ENCODE measurements at places on chromosomes 2 and 18.

GRCh38 chr2:86794861-86795260 is 4.1 kb upstream of the CD8A start:
- DNase-seq, result no peak

DNA sequence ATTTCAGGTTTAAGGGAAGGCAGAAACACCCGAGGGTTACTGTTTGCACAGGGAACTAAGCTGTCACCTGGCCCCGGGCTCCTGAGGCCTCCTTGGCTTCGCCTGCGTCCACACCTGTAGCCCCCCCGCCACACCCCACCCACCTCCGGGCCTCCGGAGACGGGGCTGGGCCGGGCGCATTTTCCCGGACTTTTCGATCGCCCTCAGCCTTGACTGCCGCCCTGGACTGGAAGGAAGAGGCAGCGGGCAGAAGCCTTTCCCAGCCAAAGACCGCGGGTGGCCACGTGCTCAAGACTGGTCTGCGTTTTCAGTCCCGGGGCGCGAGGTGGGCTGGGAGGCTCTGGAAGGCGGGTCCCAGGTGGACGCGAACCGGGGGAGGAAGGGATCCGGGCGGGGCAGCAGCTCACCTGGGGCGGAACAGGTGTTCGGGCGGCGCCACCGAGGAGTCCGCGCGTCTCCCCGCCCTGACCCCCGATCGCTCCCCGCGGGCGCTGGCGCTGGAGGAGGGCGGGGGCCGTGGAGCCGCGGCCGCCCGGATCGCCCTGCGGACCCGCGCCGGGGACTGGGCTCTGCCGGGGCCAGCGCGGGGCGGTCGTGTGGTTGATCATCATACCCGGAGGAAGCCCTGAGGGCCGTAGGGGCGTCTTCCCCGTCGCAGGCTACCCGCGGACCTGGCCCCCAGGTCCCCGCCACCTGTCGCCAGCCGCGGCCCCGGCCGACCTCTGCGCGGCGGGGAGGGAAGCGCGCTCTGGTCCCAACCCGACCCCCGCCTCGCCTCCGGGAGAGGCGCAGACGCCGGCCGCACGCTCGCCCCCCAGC is 3.2 kb downstream of the ID2 start:
- DNase-seq, result peak; percentile 96

DNA sequence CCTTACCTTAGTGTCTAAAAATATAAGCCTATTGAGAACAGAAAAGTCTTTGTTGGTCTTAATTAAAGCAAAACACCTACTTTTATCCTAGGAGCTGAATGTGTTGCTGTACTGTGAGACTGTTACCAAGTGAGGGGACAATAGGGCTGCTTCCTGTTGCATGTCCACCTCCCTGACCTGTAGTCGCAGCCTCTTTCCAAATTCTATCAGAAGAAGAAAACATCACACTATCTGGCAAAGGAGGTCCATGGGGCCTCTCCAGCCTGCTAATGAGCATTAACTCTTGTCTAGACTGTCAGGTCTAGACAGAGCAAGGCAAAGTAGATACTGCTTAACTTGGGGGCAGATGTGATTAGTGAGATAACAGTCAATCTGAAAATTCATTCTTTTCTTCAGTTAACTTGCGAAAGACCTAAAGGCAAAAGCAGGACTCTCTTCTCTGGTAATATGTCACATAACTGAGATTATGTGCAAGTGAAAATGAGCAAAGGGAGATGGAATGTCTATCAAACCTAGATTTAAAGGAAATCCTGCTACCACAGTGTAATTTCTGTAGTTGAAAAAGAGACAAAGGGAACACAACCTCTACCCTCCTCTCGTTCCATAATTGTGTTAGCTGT is 66.9 kb downstream of the CDH20 start:
- DNase-seq, result peak; percentile 16

GRCh38 chr2:30580391-30580790 is 133.3 kb downstream of the LCLAT1 start:
- DNase-seq, result no peak

DNA sequence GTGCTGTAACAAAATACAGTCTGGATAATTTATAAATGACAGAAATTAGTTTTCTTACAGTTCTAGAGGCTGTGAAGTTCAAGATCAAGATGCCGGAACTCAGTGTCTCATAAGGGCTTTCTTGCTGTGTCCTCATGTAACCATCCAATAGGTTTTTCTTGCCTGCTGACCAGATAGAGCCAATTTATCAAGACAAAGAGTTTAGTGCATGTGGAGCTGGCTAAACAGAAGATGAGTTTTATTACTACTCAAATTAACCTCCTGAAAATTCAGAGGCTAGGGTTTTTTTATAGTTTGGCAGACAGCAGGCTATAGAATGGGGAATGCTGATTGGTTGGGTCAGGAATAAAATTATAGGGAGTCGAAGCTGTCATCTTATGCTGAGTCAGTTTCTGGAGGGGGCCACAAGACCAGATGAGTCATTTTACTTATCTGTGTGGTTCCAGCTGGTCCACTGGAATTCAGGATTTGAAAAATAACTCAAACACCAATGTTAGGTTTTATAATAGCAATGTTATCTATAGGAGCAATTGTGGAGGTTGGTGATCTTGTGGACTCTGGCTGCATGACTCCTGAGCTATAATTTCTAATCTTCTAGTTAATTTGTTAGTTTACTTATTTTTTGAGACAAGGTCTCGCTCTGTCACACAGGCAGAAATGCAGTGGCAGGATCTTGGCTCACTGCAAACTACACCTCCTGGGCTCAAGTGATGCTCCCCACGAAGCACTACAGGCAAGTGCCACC is 3.2 kb upstream of the PDK1 start:
- no peak for DNase-seq

DNA sequence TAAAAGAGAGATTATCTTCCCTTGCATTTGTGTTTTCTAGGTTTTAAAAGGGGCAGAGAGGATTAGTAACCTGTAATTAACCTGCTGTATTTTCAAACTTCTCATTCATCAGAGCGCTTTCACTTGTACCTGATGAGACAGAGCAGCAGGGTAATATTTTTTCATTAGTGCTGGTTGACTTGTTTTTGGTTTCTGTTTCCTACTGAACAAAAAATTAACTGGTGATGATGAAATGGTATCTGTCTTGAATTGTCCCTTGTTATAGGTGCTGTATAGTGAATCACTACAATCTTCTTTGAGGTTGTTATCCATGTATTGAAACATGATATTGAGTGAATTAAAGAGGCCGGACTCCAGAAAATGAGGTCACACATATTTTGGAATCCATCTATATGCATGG is 37.9 kb downstream of the CDH20 start:
- peak; percentile 79 for DNase-seq

- DNase-seq, result no peak
Measured at GRCh38 chr18:1665079-1665478, 760.4 kb downstream of the ADCYAP1 start.

DNA sequence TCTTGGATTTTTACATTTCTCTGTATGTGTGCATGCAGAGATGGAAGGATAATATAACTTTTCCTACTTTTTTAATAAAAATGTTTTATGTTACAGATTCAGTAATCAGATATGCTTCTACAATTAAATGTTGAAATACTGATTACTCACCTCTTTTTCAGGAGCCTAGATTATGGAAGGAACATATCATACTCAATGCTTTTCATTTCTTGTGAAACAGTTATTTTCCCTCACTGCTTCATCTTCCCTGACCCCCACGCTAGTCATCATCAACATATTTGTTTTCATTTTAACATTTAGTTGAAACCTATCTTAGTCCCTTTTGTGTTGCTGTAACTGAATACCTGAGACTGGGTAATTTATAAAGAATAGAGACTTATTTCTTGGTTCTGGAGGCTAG is 190.7 kb downstream of the WDR7 start:
- no peak for DNase-seq

- peak; percentile 71 for DNase-seq
Measured at GRCh38 chr18:57749604-57749970, 53.5 kb downstream of the ATP8B1 start.

DNA sequence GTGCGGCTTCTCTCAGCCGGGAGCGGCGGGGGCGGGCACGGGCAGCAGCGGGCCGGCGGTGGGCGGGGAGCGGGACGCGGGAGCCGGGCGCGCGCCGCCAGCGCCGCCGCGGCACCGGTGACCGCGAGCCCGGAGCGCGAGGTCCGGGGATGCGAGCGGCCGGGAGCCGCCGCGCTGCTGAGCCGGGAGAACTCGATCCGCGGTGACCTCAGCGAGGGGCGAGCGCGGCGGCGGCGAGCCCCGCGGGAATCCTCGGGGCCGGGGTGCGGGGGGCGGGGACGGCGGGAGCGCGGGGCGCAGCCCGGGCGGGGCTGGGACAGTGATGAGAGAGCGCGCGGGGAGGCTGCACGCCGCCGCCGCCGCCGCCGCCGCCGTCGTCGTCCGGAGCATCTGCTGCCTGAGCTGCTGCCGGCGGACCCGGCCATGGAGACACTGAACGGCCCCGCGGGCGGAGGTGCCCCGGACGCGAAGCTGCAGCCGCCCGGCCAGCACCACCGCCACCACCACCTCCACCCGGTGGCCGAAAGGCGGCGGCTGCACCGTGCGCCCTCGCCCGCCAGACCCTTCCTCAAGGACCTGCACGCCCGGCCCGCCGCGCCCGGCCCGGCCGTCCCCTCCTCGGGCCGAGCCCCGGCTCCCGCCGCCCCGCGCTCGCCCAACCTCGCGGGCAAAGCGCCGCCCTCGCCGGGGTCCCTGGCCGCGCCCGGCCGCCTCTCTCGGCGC is at the start of gene MTCL1:
Gene MTCL1 (plus strand): TSS at position 319 of the 723 bp plus-strand sequence. CDS start 105 bp downstream, at position 424.
- peak; percentile 86 for DNase-seq

- DNase-seq, result no peak
Measured at GRCh38 chr2:45637440-45637839, 14.0 kb upstream of the PRKCE start.

DNA sequence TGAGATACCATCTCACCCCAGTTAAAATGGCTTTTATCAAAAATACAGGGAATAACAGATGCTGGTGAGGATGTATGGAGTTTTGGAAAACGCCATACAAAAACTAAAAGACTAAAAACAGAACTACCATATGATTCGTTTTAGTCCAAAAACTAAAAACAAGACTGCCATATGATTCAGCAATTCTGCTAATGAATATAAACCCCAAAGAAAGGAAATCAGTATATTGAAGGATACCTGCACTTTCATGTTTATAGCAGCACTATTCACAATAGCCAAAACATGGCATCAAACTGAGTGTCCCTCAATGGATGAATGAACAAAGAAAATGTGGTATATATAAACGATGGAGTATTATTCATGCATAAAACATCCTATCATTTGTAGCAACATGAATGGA is 224.4 kb upstream of the MC4R start:
- no peak for DNase-seq

- no peak for DNase-seq
Measured at GRCh38 chr2:186687807-186688211, 6.1 kb upstream of the FAM171B start.
